Bladder microvascular endothelial cell (primary cell): ENCODE measurements at places on chromosomes 3 and 15. TPM values are rescaled to one million over a fixed set of nuclear protein-coding genes. Genes with fewer than 3 reads are reported as not detected.

ISG20 gene
- total RNA-seq: 9.9 and 51.7 TPM in 2 replicates

EXOSC7 gene
- total RNA-seq: 26.6 and 62.6 TPM in 2 replicates

MUSTN1 gene
- not detected in 2 replicates for total RNA-seq

FMN1 gene
- total RNA-seq: 0.16 and 0.25 TPM in 2 replicates

CCNL1 gene
- 75.8 and 213 TPM in 2 replicates for total RNA-seq

CLDN1 gene
- 0.16 and 4.7 TPM in 2 replicates for total RNA-seq

GABRR3 gene
- not detected in 2 replicates for total RNA-seq

ACKR4 gene
- 0.49 and 0.50 TPM in 2 replicates for total RNA-seq

CPLX3 gene
- not detected in 2 replicates for total RNA-seq

GRK7 gene
- total RNA-seq: under 0.01 TPM in 1 of 2 replicates, not detected in the other

HTR3C gene
- total RNA-seq: not detected in 2 replicates

HDC gene
- not detected in 2 replicates for total RNA-seq

MESP2 gene
- total RNA-seq: not detected in 2 replicates

PATL2 gene
- total RNA-seq: 0.06 and 0.16 TPM in 2 replicates

ZCWPW2 gene
- total RNA-seq: 0.13 TPM in 1 of 2 replicates, not detected in the other

FURIN gene
- total RNA-seq: 41.4 and 117 TPM in 2 replicates

ESYT3 gene
- total RNA-seq: not detected in 2 replicates

FAM107A gene
- total RNA-seq: 1.8 and 13.9 TPM in 2 replicates

CFAP92 gene
- total RNA-seq: 0.16 and 0.69 TPM in 2 replicates

FANCD2OS gene
- not detected in 2 replicates for total RNA-seq

TNFAIP8L3 gene
- total RNA-seq: 9.7 and 46.1 TPM in 2 replicates

GABRB3 gene
- under 0.01 TPM in 1 of 2 replicates, not detected in the other for total RNA-seq

ARHGAP11A gene
- 13.5 and 15.4 TPM in 2 replicates for total RNA-seq
